ENCODE measurements at places on chromosomes 4 and X. TPM values are rescaled to one million over a fixed set of nuclear protein-coding genes. Genes with fewer than 3 reads are reported as not detected.

DNA sequence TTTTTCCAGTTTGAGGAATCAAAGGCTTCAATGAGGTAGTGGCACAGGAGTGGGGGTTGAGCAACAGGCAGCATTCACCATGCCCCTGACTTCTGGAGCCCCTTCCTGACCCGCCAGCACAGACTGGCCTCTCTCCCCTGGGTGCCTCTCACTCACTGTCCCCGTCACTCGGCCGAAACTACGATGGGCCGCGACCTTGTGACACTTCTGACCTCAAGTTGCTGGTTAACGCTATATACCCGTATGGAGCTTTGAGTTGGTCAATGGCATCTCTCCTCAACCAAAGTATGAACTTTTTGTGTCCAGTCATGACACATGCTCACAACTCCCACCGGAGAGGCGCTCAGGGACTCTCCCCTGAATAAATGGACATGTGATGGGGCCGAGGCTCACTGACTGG is 72.1 kb downstream of the IRF2 start:
- no peak for DNase-seq

DNA sequence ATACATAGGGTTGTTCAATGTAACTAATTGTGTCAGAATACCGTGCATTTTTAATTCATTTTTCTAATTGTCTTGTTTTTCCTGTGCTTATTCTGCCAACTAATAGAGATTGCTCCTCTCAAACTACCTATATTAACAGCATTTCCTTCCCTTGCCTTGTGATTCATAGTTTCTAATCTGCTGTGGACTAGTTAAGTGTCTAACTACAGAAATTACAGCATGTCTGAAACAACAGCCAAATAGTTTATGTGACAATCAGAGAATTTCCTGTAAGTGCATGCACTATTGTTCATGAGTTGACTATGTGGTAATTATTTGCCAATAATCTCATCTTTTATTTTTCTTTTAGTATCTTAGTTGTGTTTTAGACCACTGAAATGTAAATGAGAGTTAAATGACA is 4.1 kb upstream of the SEC24B start:
- no peak for DNase-seq

DNA sequence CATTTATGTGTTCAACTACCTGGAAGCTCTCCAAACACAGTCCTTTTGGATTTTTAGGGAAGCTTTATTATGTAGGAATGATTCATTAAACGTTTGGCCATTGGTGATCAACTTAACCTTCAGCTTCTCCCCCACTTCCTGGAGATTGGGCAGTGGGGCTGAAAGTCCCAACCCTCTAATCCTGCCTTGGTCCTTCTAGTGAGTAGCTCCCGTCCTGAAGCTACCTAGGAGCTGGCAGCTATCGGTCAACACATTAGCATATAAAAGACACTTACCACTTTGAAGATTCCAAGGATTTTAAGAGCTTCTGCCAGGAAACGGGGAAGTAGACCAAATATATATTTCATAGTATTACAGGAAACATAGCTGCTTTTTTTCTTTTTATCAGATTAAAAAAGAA is 69.7 kb downstream of the MCUB start:
- DNase-seq = no peak

GRCh38 chr4:54793856-54794422 is 136.2 kb downstream of the KIT start:
- DNase-seq = no peak

DNA sequence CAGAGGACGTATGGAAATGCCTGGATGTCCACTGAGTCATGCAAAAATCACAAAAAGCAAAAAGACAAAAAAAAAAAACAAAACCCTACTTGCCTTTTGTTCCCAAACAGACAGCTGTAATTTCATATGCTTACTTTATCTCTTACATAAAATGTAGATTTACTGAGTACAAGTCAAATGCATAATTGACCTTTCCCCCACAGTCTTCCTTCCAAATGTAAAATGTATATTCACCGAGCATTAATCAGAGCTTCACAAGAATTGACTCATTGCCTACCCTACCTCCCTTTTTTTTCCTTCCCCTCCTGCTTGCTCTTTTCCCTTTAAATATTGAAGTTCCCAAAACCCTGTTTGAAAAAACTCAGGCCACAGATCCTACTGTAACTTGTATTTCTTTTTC is 32.5 kb upstream of the TMPRSS11B start:
- DNase-seq = no peak

GRCh38 chrX:22278375-22278774 is 5.7 kb downstream of the CBLL2 start:
- DNase-seq = peak; percentile 19

- no peak for DNase-seq
Measured at GRCh38 chrX:22155126-22155525, 117.6 kb upstream of the CBLL2 start.

- DNase-seq = no peak
Measured at GRCh38 chrX:45056428-45057145, 144.1 kb downstream of the DIPK2B start.

GRCh38 chrX:142096253-142096652 is 108.8 kb downstream of the MAGEC2 start:
- no peak for DNase-seq

- no peak for DNase-seq
Measured at GRCh38 chrX:3052860-3053259, 11.6 kb downstream of the ARSF start.

- no peak for DNase-seq
Measured at GRCh38 chrX:68454476-68455150, 21.3 kb upstream of the OPHN1 start.

DNA sequence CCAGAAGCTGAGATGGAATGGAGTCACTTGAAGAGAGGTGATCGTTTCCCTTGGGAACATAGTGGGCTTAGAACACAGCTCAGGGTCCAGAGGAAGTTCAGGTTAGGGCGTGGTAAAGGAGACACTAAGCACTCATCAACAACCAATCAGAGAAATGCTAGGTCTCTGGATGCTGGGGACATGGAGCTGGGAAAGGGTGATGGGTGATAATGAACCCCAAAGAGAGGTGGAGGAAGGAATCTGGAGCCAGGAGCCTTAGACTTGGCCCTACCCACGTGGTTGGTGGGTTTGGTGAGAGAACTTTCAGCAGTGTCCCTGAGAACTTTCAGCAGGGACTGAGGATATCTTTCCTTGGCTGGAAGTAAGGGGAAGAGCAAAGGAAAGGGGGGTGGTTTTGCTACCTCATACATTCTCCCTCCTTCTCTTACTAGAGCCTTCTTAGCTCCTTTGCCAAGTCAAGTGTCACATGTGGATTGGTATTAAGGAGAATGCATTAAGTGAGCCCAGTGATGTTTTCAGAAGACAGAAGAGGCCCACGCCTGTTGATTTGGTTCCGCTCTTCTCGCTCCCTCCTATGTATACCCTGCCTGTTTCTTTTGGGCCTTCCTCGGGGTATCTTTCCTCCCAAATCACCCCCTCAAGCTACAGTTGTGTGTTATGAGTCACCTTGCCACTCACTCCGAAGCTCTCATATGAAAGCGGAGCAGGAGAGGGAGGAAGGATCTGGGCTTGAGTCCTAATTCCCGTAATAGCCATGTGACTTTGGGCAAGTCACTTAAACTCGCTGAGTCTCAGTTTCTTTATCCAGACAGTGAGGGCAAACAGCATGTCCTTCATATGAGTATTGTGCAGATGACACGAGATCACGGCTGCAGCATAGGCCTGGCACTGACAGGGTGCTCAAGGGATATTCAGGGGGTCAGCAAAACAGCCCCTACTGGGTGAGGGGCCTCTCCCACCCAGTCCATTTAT is 63.1 kb downstream of the TSC22D3 start:
- no peak for DNase-seq

DNA sequence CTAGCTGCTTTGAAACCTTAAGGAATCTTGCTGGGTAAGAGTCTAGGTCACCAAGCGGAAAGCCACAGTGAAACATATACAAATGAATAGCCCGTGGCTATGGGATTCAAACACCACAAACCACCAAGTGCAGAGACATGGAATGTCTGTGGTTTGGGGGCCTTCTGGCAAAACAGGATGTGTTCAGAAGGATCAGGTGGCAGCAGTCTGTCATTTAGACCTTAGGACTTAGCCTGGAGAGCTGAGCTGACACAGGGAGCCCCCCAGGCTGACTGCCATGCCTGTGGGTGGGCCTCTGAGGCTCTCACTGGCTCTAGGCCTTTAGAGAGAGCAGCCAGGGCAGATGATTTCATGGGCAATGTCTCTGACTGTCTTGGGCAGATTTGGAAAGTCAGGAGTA is 225.6 kb downstream of the FBXW7 start:
- peak; percentile 50 for DNase-seq

GRCh38 chr4:11214281-11214680 is 214.4 kb downstream of the HS3ST1 start:
- no peak for DNase-seq

- no peak for DNase-seq
Measured at GRCh38 chrX:107827030-107827831, 1.6 kb downstream of the MID2 start.

DNA sequence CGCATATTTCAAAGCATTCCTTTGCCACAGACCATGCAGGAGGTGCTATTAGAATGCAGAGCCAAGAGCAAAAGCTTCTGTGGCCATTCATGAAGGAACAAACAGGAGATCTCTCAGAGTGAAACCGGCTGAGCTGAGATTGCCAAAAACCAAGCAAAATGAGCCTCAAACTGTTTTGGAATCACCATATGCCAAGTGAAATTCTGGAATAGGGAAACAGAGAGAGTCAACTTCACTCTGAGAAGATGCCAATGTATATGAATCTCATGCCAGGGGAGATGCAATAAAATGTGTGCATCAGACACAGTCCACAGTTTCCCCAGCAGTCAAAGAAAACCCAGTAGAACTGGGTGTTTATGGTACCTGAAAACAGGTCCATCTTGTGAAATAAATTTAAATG is 42.3 kb downstream of the SRPX start:
- no peak for DNase-seq

DNA sequence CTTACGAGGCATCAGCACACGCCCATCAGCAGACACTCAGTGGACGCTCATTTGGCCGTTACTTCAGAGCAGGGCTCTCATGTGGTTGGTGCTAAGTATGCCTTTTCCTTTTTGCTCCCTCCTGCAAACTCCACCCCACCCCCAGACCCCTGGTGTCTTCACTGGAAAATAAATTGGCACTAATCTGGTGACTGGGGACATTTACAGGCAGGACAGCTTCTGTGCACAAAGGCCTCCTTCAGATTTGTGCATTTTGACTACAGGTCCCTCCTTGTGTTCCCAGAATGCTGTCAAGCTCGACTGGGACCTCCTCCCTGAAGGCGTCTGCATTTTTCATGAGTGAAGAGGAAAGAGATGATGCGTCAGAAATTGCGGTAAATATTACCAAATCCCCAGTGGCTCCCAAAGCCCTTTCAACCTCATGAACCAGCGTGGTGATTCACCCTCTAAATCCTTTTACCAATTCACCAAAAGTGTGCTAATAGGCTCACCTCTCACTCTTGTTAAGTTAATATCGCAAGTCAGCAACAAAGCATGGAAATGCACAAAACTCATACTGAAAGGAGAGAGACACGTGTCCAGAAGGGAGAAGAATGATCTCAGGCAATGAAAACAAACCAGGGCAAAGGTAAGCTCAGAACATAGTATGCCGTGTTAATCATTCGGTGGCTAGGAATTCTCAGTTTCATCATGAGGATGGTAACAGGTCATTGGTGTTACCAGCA is 119.0 kb downstream of the NKX6-1 start:
- peak; percentile 30 for DNase-seq

- no peak for DNase-seq
Measured at GRCh38 chr4:68152411-68152810, 22.7 kb upstream of the TMPRSS11F start.

GRCh38 chr4:184983672-184984356 is 34.5 kb upstream of the HELT start:
- peak; percentile 63 for DNase-seq

- DNase-seq = no peak
Measured at GRCh38 chr4:37816719-37817118, 9.8 kb upstream of the PGM2 start.

- DNase-seq = no peak
Measured at GRCh38 chr4:41613386-41613785, 75.4 kb downstream of the LIMCH1 start.

DNA sequence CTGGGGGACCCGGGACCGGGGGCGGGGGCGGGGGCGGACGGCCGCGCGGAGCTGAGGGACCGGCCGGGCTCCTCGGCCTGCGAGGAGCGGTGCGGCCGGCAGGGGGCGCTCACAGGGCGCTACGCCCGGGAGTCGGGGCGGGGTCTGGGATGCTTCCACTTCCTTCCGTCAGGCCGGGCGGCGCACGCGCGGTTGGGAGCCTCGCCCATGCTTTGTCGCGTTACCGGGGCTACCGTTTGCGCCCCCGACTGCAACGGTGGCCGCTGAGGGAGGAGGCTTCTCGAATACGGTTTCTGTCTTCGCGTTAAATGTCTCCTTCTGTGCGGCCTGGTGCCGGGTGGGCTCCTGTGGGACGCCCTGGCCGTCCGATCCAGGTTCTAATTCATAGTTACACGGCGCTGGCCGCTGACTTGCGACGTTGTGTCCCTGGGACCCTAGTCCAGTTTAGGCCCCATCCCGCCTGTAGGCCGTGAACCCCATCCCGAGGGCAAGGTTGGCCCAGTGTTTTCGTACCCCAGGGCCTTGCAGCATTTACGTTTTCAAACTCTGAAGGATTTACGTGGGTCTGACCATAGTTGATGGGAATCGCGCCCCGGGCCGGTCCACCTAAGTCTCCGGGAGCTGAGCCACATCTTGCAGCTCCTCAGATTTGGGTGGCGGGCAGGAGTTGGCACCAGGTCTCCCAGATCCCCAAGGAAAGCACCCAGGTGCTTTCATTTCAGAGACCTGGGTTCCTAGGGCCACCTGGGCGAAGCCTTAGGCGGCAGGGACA is 549 bp downstream of the MSL3 start:
- DNase-seq = peak; percentile 81

DNA sequence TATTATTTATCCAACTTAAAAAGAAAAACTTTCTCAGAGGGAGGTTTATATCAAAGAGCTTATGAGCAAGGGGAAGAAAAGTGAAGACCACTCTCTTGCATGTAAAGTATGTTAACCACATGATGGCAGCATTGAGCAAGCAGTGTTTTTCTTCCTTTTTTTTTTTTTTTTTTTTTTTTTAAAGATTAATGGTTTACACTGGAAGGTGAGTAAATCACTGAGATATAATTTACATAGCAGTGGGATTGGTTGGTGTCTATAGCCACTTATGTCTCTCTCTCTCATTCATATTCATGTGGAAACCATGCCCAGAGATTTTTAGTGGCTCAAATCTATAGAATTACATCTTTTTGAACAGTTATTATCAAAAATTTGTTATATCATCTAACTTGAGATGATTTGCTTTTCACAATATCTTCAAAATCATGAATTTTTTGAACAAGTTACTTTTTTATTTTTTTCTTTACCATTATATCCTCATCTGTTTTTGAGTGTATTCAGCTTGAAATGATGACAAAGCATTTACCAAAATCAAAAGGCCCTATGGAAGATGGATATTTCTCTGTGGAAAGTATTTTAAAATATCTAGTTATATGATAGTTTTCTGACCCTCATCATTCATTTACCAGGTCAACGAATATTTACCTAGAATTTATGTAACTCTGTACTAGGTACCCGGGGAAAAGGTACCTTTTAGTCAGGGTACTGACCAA is 31.6 kb downstream of the MTHFD2L start:
- DNase-seq = peak; percentile 64

- DNase-seq = no peak
Measured at GRCh38 chr4:174055344-174055743, 228.1 kb downstream of the FBXO8 start.

GRCh38 chr4:158395889-158396288 is 125.8 kb upstream of the RXFP1 start:
- DNase-seq = no peak

The EFNB1 gene
- 6.5 TPM for total RNA-seq

The LONRF3 gene
- total RNA-seq = 2.4 TPM

The RASSF6 gene
- total RNA-seq = not detected

The ADH6 gene
- total RNA-seq = not detected

The MCTS1 gene
- total RNA-seq = 96.6 TPM

The PLS3 gene
- total RNA-seq = 183 TPM

The IL9R gene
- not detected for total RNA-seq
